ENCODE measurements at places on chromosomes 12 and 14.
A peak's percentile ranks its signal among the peaks of the same experiment; 100 is the strongest.

DNA sequence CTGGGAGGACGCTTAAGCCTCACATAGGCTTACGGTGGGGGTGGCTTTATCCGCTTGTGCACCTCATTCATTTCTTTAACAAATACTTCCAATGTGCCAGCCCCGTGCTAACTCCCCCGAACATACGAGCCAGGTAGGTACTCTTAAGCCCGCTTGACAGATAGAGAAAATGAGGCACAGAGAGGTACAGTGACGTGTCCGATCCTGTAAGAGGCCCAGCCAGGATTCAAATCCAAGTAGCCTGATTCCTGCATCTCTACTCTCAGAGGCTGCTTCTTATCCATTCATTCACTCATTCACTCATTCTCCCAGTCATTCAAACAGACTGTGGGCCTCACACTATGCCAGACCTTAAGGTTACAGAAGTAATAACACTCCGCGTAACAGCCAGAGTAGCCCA lies 477 bp downstream of the OAS3 start:
- peak; percentile 36 for DNase-seq

DNA sequence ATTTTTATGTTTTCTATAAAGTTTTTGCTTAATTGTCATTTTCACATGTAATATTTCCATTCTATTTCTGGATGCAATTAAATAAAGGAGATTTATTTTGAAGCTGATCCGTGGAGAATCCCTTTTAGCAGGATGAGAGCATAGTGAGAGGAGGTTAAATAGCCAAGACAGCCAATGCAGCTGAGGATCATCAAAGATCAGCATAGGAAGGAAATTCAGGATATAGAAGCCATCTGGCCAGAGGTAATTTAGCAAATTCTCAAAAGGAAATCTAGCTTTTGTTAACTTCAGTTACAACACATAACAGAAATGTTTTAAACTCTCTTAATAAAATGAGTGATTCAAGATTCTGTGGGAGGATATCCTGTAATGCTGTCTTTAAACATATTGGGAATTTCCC lies 122.8 kb upstream of the PDE3A start:
- no peak for DNase-seq

GRCh38 chr14:57831981-57832380 lies 33.9 kb downstream of the SLC35F4 start:
- DNase-seq = no peak

GRCh38 chr12:76341436-76342030 lies 6.7 kb downstream of the BBS10 start:
- DNase-seq = peak; percentile 36

GRCh38 chr14:26276757-26277156 lies 321.1 kb downstream of the NOVA1 start:
- DNase-seq = peak; percentile 5

GRCh38 chr14:50001999-50002925 lies 109.4 kb downstream of the ARF6 start:
- DNase-seq = no peak

DNA sequence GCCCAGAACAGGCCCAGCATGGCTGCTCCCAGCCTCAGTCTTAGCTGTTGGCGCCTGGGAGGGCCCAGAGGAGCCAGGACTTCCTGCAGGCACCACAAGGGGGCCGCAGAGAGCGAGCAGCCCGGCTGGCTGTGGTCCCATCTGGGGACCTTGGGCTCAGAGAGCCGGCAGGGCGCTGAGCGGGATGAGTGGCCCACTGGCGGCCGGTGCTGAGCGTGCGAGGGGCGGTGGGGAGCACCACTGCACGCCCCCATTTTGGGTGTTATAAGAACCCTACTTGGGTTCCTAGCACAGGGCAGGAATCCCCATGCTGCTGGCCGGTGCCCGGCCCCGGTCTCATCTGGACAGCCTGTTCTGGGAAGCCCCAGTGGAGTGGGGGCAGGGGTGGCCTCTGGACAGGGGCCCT lies 25.9 kb upstream of the CRIP2 start:
- peak; percentile 37 for DNase-seq

DNA sequence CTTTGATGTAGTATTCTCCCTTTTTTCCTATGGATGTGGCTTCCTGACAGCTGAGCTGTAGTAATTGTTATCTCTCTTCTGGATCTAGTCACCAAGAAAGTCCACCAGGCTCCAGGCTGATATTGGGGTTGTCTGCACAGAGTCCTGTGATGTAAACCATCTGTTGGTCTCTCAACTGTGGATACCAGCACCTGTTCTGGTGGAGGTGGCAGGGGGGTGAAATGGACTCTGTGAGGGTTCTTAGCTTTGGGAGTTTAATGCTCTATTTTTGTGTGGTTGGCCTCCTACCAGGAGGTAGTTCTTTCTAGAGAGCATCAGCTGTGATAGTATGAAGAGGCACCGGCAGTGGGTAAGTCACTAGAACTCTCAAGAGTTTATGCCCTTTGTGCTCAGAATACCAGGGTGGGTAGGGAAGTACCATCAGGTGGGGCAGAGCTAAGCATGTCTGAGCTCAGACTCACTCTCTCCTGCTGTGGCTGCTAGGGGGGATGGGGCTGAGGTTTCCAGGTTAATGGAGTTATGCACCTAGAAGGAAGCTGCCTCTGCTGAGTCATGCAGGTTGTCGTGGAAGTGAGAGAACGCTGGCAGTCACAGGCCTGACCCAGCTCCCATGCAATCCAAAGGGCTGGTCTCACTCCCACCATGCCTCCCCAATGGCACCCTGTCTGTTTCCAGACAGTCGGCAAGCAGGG lies 3.0 kb upstream of the TAS2R14 start:
- no peak for DNase-seq

- no peak for DNase-seq
Measured at GRCh38 chr12:42172441-42173210, 28.0 kb upstream of the GXYLT1 start.

DNA sequence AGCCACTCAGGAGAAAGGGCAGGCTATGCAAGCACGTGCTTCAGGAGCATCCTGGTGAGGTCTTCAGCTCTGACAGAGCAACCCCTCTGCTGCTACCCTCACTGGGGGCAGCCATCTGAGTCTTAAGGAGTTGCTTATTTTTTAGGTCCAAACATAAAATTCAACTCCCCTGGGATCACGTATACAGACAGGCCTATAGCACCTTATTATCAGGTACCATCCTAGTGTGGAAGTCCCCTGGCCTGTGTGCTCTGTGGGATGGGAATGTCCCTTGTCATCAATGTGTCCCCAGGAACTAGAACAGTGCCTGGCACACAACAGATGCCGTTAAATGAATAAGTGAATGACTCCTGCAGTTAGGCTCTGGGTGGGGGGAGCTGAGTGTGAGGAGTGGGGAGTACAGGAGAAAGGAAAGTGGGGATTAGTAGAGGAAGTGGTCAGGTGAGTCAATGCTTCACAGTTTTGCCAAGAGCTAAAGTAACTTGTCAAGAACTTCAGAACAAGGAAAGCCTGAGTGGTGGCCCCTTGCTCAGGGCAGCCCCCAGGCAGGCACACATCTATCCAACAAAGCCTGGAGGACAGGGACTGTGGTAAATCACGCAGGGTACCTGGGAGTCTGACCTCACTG lies 33.5 kb downstream of the DAD1 start:
- DNase-seq = no peak

GRCh38 chr12:42490261-42490842 lies 99.2 kb downstream of the PRICKLE1 start:
- no peak for DNase-seq

DNA sequence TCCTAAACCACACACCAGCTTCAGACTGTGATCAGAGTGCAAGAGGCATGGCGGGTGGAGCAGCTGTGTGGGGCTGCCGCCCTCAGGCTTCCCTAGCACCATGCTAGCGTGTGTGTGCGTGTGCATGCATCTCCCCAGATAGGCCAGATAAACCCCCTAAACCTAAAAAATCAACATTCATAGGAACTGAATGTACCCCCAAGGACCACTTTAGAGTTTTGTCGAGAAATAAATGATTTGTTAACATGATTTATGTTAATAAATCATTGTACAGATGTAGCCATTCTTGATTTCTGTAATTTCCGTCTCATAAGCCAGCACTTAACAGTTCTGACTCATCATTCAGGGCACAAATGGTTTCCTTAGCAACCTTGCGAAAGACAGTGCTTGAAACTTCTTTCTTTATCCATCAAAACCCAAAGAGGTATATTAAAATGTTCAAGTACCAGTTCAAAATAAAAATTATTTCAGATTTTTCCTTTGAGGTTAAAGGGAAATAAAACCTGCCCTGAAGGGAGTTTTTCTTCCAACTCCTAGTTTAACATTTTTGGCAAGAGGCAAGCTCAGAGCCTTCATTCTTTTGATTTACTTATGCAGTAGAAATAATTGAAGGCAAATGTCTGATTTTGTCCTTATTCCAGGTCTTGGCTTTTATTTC lies 206.2 kb upstream of the RGS6 start:
- DNase-seq = no peak

DNA sequence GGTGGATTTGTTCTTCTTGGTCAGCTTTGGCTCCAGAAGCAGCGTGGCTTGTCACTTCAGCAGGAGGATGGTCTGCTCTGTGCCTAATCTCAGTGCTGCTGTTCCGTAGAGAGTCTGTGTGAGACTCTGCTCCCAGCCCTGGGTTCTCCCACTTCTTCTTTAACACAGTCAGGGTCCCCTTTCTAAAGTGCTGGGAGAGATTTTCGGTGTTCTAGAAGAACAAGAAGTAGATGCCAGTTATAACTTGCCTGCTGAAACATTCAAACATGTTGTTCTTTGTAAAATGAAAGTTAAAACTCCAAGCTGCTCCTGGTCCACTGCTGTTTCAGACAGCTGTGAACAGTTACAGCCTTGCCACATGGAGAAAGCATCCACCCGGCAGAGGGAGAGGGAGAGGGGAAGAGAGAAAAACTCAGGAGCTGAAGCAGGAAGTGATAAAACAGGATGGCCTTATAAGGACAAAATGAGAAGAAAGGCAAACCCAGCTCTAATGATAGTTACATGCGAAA lies 55.2 kb upstream of the CERS5 start:
- DNase-seq = peak; percentile 91

DNA sequence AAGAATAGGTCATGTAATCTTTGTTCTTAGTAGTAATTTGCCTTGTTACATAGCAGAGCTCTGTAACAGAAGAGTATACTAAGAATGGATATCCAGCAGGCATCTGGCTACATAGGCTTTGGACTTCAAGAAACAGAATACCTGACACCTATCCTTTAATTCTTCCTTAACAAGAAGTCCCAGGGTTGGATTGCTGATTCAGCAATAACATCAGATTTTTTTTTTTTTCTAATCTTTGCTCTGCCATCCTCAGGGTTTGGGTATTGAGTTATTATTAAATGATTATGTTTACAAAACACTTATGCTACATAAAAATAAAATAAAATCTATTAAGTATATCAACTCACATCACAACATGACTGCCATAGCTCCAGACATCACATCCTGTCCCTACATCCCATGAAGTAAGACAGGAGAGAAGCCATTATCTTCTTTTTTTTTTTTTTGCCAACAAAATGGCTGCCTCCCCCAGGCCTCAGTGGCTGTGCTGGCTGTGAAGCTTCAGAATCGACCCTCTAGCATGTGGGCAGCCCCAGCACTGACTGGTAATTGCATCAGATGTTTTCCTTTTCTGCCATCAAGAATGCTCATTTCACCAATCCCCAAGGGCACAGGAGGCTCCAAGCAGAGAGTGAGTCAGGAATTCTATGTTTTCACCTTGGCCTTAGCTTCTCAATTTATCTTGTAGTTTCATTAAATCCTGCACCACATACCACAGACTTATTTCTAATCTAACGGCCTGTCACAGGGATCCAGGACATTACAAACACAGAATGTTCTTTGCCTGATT lies 186.2 kb downstream of the DICER1 start:
- DNase-seq = no peak

- DNase-seq = no peak
Measured at GRCh38 chr12:17206553-17206952, 600.6 kb upstream of the LMO3 start.

GRCh38 chr12:99332936-99333591 lies 314.5 kb upstream of the GARIN6 start:
- no peak for DNase-seq

DNA sequence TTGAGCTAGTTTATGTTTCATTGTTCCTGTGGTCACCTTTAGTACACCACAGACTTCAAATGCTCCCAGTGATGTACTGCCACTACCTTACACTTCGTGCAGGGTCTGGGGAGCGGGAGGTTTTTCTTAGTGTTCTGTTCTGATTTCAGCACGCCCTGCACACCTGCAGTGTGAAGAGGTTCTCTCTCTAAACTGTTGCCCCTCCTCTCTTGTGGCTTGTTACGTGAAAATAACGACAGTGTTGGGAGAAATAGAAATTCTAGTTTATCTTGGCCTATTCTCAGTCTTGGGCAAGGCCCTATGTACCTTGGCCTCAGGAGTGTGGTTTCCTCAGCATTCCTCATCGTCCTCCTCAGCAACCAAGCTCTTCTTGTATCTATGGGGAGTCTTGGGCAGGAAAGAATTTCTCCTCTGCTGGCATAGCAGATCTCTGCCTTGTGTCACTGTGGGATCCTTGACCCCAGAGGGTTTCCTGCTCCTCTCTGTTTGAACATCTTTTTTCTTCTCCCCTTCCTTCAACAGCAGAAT lies 48.6 kb downstream of the EIF2S3B start:
- DNase-seq = no peak

- DNase-seq = no peak
Measured at GRCh38 chr12:20099395-20100183, 268.7 kb upstream of the PDE3A start.

All from RKO (cell line).